WTC11 (cell line): ENCODE measurements at places on chromosomes 4 and X. TPM values are rescaled to one million over a fixed set of nuclear protein-coding genes. Genes with fewer than 3 reads are reported as not detected.

DNA sequence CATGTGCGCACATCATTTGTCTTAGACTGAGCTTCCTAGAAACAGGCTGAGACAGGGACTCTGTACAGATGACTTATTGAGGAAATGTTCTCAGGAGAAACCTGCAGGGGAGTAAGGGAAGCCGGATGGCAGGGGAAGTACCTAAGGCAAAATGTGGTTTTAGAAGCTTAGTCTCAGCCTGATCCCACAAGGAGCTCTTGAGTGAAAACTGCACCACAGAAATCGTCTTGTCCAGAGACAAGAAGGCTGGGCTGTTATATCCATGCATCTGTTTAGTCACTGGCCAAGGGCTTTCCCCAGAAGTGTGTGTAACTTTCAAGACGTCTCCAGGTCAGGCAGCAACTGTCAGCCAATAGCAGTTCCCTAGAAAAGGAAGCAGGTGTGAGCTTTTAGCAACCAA lies 86.0 kb downstream of the FUNDC1 start:
- no peak for DNase-seq

- DNase-seq, result no peak
Measured at GRCh38 chr4:38985410-38986100, 46.7 kb downstream of the TMEM156 start.

DNA sequence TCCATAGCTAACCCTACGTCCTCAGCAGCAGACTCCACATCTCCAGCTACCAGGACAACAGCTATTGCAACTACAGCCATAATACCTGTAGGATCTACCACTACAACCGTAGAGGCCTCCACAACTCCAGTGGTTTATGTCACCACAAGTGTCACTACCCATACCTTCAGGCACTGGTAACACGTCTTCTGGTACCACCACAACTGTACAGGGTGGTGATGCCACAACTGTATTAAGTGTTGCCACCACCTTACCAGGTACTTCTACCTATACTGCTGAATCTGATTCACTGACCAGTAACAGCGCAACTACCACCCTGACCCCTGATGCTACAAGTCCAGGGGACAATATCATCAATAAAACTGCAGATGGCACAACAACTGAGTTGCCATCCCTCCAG lies 34.6 kb upstream of the CABS1 start:
- no peak for DNase-seq

DNA sequence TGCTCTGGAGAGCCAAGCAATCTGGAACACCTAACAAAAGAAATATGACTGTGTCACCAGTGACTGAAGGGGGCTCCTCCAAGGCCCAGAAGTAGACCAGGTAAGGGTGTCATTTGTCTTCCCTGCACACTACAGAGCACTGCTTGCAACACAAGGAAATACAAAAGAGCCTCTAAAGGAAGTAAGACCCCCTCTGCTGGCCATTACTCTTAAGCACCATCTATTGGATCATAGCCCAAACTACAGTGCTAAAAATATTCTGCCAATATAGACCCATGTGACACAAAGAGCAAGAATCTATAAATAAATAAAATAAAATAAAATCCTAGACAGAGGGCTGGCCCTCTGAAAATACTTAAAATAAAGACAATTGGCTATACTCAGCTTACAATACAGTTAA lies 528.7 kb downstream of the TMA16 start:
- DNase-seq, result no peak

- peak; percentile 68 for DNase-seq
Measured at GRCh38 chr4:76733068-76733771, 164.7 kb downstream of the SOWAHB start.

- no peak for DNase-seq
Measured at GRCh38 chr4:187908079-187908561, 87.5 kb upstream of the ZFP42 start.

Gene CT45A3
- total RNA-seq, result not detected in 3 replicates

GRCh38 chr4:7759635-7760034 lies 180.0 kb downstream of the AFAP1 start:
- no peak for DNase-seq

Gene SPANXN3
- total RNA-seq, result not detected in 3 replicates

DNA sequence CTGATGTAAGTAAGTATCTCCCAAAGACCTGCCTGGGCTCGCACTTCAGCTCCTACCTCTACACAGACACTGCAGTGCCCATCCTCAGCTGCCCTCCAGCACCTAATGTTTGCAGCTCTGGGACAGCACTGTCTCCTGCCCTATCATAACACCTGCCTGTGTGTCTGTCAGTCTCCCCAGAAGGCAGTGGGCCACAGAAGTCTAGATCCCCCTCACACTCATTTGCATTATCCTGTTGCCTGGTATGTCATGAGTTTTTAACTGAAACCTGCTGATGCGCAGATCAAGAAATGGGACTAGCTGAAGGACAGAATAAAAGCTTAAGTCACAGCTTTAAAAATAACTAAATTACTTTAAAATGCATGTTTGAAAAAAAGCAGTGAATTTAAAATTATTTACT lies 43.0 kb downstream of the LRP2BP start:
- no peak for DNase-seq

DNA sequence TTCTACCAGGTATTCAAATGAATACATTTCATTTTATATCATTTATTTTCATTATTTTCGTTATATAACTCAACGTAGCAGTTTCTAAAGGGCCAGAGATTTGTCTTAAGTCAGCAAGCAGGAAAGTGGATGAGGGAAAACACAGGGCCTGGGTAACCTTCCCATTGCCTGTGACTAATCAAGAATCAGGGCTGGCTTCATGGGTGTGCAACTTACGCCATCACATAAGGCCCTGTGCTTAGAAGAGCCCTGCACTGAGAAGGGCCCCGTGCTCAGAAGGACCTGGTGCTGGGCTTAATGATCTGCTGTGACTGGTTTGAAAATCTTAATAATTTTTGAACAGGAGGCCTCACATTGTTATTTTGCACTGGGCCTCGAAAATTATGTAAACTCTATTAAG lies 65.4 kb upstream of the FAM9C start:
- no peak for DNase-seq

- no peak for DNase-seq
Measured at GRCh38 chr4:146193628-146194027, 18.1 kb downstream of the LSM6 start.

GRCh38 chr4:23422878-23423277 lies 467.0 kb downstream of the PPARGC1A start:
- DNase-seq, result no peak

Gene HS6ST2
- total RNA-seq, result 6.9 to 8.1 TPM (median 7.3 TPM) in 3 replicates

- no peak for DNase-seq
Measured at GRCh38 chr4:88981556-88981955, 75.4 kb downstream of the FAM13A start.

GRCh38 chrX:100973411-100973810 lies 3.9 kb downstream of the ARL13A start:
- no peak for DNase-seq
